ENCODE measurements at places on chromosomes 1 and 21. TPM values are rescaled to one million over a fixed set of nuclear protein-coding genes. Genes with fewer than 3 reads are reported as not detected.

Gene ATP1B1
- 14.6 TPM for total RNA-seq

Gene SPATC1L
- total RNA-seq = 3.3 TPM

Gene MOB3C
- total RNA-seq = 13.7 TPM

Gene S100A16
- 351 TPM for total RNA-seq

Gene FMN2
- 5.9 TPM for total RNA-seq

Gene RNF115
- total RNA-seq = 9.8 TPM

Gene SH2D1B
- total RNA-seq = not detected

Gene CACNA1S
- not detected for total RNA-seq

Gene OR2T2
- not detected for total RNA-seq

Gene C1orf21
- 28.5 TPM for total RNA-seq

Gene PPIAL4G
- not detected for total RNA-seq

Gene PNRC2
- 102 TPM for total RNA-seq

Gene FCRL5
- not detected for total RNA-seq

Gene OR2M3
- total RNA-seq = not detected

Gene GBP5
- not detected for total RNA-seq

Gene BGLAP
- total RNA-seq = 0.59 TPM

Gene GNG12
- 149 TPM for total RNA-seq

Gene IGSF21
- total RNA-seq = not detected

Gene PGLYRP4
- not detected for total RNA-seq
